ENCODE measurements at places on chromosomes 2 and 18.

DNA sequence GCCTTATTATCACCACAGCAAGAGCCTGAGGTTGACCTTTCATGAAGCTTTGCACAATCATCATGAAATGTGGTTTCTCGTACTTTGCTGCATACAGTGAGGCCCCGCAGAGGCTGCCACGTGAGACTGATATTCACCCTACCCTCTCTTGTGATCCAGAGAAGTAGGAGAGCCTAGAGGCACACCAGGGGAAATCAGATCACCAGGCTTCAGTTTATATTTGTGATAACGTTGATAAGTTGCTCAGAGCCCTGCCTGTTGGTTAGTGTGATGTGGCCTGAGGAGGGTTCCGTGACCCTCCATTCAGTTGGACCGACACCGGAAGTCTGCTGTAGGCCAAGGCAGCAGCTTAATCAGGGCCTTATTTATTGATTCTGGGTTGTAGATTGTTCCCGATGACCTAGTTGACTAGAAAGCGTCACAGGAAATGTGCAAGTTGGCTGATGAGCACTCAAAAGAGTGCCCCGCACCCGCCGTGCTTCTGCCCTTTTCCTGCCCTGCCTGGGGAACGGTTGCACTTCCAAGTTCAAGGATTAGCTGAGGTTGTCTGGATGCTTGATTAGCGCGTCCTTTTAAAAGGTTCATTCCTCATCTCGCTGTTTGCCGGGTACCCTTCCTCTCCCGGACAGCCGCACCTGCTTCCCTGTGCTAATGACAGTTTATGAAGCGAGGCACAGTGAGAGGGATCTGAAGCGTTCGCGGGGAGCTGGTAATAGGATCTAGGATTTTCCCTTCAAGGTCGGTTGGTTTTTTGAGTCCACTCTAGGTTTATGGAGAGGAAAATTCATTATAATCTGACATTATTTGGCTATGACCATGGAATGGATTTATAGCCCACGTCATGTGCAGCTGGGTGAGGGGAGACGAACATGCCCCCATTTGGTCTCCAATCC is 146.4 kb downstream of the SH3RF3 start:
- DNase-seq, result no peak

- no peak for DNase-seq
These were observed 38.7 kb downstream of the TWIST2 start for GRCh38 chr2:238886453-238887094.

DNA sequence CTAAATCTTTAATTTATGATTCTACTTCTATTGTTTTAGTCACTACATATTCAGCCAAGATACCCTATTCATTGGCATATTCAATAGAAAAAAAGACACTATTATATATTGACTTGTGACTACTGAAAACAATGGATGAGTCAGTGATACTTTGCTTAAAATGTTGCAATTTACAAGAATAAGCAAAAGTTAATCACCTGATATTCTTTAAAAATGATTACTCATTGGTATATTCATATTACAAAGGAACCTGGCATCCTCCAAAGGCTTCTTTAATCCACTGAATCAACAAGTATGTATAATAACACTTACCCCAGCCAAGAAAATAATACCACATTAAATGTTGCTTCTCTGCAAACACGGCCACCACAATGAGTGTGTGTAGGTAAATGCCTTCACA is 87.8 kb downstream of the CALCRL start:
- DNase-seq, result no peak

GRCh38 chr2:197332641-197333040 is 22.1 kb upstream of the ANKRD44 start:
- no peak for DNase-seq

GRCh38 chr18:12769644-12770440 is 67.0 kb downstream of the PSMG2 start:
- DNase-seq, result no peak

DNA sequence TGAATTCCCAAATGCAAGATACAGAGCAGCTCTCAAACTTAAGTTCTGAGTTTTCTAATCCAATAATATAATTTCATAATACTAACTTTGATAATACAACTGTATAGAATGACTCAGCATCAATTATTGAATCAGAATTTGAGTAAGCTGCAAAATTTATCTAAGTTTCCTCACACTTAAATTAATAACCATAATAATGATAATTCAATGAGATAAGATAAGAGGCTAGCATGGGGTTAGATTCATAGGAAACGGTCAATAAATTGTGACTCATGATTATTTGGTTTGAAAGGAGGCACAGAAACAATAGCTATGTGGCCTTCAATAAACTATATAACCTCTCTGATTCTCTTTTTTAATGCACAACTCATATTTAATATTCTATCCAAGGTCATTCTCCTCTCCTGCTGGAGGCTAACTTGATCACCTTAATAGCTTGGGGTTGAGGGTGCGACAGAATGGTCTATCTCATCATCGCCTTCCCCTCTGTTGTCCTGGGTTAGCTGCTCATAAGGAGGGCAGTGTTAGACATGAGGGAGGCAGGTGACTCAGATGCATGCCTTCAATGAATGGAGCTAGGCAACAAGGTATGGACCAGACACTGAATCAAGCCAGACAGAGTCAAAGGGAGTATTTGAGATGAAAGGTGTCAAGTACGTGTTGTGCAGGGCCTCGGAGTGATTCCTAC is 36.2 kb upstream of the BMP10 start:
- no peak for DNase-seq

DNA sequence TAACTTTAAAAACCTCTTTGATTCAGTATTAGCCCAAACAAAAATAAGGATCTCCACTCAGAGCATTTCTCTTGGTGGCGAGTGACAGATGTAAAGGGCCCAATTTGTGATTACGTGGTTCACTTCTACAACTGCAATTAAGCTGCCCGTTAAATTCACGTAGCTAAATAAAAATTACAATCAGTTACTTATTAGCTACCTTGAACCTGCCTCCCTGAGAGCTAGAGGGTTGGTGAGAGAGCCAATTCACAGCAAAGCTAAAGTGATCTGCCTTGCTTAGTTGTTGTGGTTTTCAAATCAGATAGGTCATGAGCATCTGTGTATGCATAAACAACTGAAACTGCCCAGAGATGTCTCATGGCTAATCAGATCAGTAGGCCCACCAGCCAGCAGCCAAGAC is 156.7 kb downstream of the RNF152 start:
- DNase-seq, result no peak

- no peak for DNase-seq
These were observed 64.0 kb downstream of the ADD2 start for GRCh38 chr2:70703900-70704549.

DNA sequence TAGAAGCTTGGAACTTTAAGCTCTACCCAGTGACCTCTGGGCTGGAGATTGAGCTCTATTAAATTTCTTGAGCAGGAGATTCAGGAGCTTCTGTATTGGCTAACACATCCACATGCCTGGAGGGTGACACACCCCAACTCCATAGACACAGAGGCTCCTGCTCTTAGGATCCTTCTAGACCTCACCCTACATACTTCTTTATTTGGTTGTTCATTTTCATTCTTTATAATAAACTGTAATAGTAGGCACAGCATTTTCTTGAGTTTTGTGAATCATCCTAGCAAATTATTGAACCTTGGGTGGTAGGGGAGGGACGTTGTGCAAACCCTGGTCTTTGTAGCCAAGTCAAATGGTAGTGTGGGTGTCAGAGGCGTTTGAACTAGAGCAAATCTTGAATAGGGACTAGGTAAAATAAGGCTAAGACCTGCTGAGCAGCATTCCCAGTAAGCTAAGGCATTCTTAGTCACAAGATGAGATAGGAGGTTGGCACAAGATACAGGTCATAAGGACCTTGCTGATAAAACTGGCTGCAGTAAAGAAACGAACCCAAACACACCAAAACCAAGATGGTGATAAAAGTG is 323.8 kb upstream of the GALNT5 start:
- DNase-seq, result no peak

- peak; percentile 8 for DNase-seq
These were observed 819 bp upstream of the NCOA1 start for GRCh38 chr2:24490181-24490689.

GRCh38 chr18:36406805-36407204 is 109.3 kb downstream of the FHOD3 start:
- no peak for DNase-seq

- no peak for DNase-seq
These were observed 126.6 kb upstream of the CWC22 start for GRCh38 chr2:180133736-180134135.

GRCh38 chr2:199985625-199986207 is 30.3 kb downstream of the MAIP1 start:
- DNase-seq, result peak; percentile 40

- DNase-seq, result no peak
These were observed 174.4 kb downstream of the ICOS start for GRCh38 chr2:204110751-204111516.

- no peak for DNase-seq
These were observed 39.2 kb downstream of the MREG start for GRCh38 chr2:215973954-215974699.

DNA sequence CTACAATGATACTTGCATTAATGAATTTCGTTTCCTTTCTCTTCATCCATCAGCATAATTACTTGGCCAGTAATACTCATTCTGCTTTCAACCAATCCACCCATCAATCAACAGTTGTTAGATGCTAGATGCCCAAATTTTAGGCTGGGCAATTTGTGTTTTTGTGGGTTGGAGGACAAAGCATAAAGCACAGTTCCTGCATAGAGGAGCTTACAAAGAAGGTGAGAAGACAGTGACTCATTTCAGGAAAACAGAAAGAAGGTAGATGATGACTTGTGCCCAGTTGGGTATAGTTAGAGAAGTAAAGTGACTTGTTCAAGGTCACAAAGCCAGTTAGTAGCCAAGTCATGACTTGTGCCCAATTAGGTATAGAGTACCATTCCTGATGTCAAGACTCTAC is 1186.8 kb upstream of the CELF4 start:
- DNase-seq, result no peak

DNA sequence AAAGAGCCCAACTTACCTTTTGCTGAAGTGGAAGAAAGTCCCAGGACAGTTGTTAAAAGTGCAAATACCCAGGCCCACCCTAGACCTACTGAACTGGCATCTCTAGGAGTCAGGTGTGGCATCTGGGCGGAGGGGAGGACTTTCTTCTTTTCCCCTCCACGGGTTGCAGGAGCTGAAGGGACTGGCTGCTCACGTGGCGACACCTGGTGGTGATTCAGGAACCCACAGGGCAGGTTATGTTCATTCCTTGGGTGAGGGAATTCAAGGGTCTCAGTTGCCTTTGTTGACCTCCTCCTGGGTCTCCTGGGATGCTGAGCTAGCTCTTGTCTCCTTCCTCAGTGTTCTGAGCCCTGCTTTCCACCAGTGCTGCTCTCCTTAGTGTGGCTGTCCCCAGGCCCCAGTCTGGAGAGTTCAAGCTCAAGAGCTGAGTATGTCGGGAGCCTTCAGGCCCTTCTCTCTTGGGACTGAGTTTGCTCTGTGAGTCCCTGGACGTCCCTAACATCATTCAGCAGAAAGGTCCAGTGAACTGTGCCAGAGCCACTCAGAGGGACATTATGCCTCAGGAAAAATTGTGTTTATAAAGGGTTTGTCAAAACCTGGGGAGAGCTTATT is 56.9 kb downstream of the DYSF start:
- DNase-seq, result peak; percentile 63

DNA sequence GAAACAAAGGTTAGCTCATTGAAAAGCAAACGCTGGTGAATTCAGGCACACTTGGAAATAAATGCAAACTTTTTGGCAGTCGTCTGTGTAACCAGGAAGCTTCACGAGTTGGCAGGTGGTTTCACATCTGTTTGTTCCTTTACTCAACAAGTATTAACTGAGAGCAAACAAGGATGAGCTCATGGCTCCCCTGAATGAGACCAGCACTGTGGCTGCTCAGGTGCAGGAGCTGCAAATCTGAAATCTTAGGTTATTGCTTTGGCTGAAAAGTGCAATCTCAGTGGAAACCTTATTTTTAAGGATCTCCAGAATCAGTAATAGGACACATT is 46.3 kb downstream of the SH3RF3 start:
- DNase-seq, result no peak

- no peak for DNase-seq
These were observed 119.5 kb upstream of the CYRIA start for GRCh38 chr2:16785149-16785548.

DNA sequence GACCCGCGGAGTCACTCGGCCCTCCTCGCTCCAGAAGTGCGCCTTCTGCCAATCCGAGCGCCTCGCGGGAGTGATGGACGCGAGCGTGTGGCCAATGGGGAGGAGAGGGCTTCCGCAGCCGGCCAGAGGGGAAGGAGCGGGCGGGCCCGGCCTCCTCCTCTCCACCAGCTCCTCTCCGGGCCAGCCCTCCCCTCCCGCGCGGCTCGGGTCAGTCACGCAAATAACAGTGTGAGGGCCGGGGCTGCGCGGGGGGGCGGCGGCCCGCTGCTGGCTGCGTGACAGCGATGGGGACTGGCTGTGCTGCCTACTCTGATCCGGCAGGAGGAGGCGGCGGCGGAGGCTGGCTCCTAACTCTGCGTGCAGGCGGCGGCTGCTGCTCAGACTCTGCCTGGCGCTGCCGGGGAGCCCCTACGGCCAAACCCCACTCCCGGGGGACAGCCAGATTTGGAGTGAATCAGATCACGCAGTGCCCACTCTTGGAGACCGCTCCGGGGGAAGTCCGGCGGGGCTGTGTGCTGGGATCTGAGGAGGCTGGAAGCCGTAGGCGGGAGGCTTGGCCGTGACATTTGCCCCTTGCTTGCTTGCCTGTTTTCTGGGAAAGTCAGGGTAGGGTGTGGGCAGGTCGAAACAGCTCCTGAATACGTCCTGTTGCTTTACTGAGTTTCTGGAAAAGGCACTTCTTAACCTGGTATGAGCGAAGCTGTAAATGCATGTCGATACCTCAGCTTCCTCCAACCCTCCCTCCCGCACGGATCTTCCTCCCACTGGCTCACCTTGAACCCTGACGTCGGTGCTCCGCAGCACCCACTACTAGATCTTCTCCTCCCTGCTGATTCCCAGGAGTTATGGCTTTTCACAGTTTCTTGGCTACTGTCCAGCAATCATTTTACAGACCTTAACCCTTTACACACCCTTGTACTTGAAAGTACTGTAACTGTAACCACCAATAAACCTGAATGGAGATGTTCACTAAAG is 97.9 kb upstream of the SERTAD2 start:
- DNase-seq, result no peak

GRCh38 chr2:75556679-75557366 is 3.9 kb downstream of the EVA1A start:
- DNase-seq, result no peak

DNA sequence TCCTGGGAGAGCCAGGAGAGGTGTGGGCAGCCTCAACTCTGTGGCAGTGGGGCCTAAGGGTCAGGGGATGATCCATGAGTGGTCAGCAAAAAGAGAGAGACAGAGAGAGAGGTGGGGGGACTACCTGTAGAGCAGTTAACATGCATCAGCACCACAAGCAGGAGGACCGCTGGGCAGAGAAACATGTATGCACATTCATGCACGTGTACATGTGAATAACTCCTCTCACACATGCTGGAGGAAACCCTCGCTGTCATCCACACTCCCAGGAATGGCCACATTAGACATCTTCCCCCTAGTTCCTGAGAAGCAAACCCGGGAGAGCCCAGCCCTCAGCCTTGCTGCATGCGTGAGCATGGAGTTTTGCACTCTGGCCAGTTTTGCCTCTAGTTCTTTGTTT is 166.1 kb downstream of the SMAD7 start:
- DNase-seq, result no peak

Measured in effector memory CD8-positive, alpha-beta T cell (primary cell).